ENCODE measurements at places on chromosomes 16 and 17. TPM values are rescaled to one million over a fixed set of nuclear protein-coding genes. Genes with fewer than 3 reads are reported as not detected.

- DNase-seq = no peak
Observed at GRCh38 chr16:66662445-66663194, 33.9 kb downstream of the CMTM4 start.

- DNase-seq = peak; percentile 86
Observed at GRCh38 chr16:2769675-2770056, 7.4 kb downstream of the ELOB start.

GRCh38 chr17:55121268-55121667, 143.5 kb upstream of the HLF start:
- no peak for DNase-seq

GRCh38 chr16:56995136-56995805, 5.9 kb downstream of the NLRC5 start:
- no peak for DNase-seq

DNA sequence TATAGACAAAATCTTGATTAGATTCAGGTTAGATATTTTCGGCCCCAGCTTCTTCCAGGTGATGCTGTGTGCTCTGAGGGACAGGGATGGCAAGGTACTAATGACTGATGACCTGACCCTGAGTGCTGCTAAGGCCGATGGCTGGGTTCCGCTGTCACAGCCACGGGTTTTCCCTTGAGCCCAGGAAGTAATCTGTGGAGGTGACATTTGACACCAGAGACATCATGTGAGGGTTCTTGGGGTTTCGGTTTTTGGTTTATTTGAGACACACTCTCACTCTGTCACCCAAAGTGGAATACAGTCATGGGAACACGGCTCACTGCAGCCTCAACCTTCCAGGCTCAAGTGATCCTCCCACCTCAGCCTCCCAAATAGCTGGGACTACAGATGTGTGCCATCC, 9.8 kb downstream of the OTOP3 start:
- DNase-seq = no peak

DNA sequence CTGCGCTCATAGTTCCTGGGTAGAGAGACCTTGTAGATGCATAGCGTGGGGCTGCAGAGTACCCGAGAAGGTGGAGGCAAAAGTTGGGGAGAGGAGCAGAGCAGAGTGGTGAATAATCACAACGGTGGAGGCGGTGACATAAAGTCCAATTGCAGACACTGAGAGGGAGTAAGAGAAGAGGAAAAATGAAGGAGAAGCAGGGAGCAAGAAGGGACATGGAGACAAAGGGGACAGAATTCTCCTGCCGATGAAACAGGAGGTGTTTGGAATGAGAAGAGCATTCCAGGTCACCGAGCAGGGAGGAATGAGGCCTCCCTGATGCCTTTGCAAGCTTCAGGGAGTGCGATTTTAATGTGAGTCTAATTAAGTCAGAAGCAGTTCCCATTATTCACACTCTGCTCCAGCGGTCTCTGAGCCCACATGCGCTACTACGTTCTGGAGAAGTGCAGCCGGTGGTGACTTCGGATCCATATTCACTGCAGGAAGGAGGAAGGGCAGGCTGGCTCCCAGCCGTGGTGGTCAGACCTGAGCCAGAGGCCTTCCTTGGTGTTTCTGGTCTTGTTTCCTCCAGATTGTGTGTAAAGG, 108.0 kb upstream of the DNAH9 start:
- DNase-seq = no peak

GRCh38 chr17:1830288-1830687, 483 bp downstream of the RPA1 start:
- no peak for DNase-seq

- DNase-seq = no peak
Observed at GRCh38 chr17:13746404-13746803, 144.7 kb upstream of the HS3ST3A1 start.

- peak; percentile 91 for DNase-seq
Observed at GRCh38 chr17:4541328-4542002, 13.7 kb downstream of the MYBBP1A start.

DNA sequence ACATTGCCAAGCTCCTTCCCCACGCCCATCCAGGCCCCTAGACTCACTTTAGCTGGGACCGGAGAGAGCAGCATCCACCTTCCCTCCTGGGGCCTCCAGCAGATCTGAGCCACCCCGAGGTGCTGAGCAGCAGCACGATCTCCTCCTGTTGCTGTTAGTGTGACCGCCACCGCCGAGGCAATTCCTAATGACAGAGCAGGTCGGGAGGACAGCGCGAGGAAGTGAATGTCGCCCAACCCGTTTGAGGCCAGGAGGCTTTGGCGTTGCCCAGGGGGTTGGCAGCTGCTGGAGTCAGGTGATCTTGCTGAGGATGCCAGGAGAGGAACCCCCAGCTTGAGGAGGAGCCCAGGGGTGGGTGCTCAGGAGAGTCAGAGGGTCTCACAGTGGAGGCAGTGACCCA, at the start of gene RNF222:
Gene RNF222 (minus strand): TSS at position 192 of the 400 bp plus-strand sequence. CDS start 4,366 bp downstream, outside the sequence.
- DNase-seq = no peak

DNA sequence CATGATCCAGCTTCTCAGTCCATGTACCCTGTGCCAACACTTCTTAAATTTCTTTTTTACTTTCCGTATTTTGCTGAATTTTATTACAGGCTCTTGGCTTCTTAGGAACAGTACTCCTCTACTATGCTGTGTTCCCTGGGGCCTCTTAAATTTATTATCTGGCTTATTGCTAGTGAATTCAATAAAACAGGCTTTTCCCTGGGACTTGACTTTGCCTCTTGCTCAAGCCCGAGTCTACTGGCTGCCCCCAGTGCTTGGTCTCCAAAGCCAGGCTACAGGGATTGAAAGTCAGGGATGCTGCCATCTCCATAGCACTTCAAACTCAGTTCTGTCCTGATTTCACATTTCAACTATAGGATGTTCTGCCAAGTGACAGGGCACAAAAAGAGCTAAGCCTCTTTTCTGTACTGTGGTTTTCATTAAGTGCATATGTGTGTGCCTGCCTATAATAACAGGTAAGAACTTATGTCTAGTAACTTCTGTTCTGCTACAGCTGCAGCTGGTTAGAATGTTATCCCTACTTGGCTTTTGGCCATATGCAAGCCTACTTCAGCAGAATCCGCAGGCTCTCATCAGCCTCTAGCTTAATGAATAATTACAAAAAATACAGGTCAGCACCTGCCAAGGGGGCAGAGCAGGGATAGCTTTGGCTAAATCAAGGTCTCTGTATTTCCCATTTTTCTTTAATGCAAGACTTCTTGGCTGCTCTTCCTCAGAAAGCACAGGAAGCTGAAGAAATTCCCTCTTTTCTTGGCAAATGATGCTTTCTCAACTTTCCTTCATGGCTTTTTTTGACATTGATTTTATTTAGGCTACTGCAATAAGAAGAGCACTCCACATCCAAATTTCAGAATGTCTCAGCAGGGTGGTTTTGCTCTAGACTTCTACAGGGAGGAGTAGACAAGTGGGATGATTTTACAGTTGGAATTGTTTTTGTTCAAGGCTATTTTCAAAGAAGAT, 8.2 kb downstream of the FAM20A start:
- no peak for DNase-seq

DNA sequence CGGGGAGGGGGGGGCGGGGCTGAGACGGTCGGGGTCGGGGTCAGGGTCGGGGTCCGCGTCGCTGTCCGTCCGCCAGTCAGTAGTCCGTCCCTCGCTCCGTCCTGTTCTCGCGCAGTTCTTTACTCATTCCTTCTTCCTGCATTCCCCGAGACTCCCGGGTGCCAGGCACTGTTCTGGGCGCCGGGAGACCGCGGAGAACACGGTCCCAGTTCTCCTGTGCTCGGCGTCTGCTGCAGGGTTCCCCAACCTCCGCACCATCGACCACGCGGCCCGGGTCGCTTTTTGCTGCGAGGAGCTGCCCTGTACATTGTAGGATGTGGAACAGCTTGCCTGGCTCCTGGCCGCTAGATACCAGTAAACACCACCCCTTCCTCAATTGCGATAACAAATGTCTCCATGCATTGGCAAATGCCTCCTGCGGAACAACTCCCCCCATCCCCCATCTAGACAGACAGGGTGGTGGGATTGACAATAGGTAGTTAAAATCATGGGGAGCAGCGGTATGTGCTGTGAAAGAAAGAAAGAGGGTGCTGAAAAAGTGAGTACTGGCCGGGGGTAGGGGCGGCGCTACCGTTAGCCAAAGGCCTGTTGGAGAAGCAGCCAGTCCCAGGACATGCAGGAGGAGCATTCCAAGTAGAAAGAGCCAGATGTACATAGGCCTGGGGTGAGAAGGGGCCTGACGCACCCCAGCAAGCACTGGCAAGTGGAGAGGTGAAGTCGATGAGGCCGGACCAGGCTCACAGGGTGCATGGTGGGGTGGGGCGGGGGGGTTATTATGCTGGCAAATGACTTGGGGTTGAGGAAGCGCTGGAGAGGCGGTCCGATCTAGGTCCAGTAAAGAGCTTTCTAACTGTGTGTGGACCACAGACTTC, 631 bp downstream of the TRAF7 start:
- DNase-seq = no peak

DNA sequence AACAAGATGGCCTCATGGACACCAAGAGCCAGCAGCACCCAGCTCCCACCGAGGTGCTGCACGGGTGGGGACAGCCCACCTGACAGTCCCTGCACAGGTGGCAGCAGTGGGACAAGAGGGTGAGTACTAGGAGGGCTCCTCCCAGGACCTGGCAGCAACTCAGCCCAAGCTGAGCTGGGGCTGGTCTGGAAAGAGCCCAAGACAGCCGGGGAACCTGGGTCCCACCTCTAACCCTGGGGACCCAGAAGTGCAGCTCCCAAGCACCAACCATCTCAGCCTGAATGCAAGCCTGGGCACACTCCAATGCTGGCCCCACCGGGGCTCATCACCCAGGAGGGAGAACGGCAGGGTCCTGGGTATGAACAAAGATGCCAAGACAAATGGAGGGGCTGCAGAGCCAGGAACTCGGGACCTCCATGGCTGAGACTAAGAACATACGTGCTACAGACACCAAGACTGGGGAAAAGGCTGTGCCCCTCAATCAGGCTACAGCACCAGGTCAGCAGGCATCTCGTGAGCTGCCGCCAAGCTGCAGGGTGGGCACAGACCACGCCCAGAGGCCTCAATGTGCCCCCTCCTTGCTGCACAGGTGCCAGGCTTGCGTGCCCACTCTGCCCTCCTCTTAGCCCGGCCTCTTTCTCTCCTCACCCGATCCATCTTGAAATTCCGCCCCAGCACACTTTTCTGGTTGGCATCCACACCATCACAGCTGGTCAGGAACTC, 37.5 kb upstream of the GSG1L start:
- peak; percentile 64 for DNase-seq

DNA sequence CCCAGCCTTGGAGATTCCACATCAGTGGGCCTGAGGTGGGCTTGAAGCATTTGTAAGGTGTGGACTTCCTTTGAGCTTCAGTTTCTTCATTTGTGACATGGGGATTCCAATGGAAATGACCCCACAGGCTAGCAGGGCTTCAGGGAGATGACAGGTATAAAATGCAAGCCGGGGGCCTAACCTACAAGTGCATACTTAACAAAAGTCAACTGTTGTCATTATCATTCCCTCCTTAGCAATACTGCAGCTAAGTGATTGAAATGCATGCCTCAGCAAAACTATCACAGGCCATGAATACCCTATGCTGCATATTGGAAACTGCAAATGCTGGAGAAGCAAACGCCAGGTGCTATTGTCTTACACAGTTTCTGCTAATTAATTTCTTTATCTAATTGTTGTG, 19.8 kb downstream of the CCL4 start:
- DNase-seq = no peak

DNA sequence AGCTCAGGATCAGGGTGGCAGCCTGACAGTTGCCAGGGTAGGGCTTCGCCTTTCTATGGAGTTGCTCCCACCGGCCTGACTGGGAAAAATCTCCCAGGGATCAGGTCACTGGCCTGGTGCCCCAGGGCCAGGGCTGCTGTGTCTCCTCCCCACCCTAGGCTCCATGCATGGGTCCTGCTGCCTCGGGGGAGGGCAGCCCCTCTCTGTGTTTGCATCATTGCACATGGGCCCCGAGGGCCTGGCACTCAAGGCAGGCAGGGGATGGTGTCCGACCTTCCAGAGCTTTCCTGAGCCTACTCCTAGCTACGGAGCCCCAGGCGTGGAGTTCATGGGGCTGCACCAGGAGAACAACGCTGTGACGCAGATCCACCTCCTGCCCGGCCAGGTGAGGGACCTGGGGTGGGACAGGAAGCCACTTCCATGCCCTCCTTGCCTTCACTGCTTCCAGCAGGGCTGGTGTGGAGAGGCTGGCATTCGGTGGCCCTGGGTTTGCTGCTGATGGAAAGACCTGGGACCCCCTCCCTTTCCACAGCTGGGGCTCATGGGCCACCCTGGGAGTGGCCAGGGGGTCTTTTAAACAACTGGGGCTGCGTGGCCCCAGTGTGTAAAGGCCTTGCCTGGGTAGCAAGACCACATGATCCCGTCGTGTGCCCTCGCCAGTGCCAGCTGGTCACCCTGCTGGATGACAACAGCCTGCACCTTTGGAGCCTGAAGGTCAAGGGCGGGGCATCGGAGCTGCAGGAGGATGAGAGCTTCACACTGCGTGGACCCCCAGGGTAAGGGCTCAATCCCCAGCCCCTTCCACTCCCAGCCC, 29.5 kb upstream of the MYO15B start:
- no peak for DNase-seq

DNA sequence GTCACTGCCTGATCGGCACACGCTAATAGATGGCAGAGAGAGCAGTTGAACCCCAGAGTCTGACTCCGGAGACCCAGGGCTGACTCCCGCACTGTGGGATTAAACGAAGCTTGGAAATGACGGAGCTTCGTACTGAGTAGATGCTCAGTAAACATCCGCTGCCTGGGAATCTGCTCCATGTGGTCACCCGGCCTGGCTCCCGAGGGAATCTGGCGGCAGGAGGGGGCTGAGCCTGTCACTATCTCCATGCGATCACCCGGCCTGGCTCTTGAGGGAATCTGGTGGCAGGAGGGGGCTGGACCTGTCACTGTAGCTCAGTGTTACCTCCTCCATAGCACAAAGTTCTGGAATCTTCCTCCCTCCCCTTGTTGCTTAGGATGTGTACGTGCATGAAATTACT, 139.7 kb upstream of the CIBAR2 start:
- no peak for DNase-seq

DNA sequence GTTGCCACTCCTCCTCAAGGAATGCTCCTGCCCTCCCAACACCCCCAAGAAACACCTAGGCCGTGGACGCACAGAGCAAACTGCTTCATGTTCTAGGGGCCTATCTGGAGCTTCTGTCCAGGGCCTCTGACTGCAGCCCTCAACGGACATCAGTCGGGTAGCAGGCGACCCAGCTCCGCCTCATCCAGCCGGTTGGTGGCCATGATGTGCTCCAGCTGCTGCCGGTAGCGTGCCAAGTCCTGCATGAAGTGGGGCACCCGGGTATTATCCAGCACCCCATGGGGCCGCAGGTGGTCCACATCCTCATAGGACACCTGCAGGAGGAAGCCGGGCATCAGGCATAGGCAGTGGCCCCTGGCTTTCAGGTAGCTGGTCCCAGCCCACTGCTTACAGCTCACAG, 6.3 kb downstream of the NOL3 start:
- DNase-seq = peak; percentile 90

GRCh38 chr16:1375298-1375640, 23.5 kb downstream of the GNPTG start:
- DNase-seq = no peak

- DNase-seq = peak; percentile 36
Observed at GRCh38 chr16:85822145-85822544, 22.6 kb downstream of the COX4I1 start.

- DNase-seq = no peak
Observed at GRCh38 chr17:15955793-15956541, 11.0 kb downstream of the ADORA2B start.

Gene OR2C1
- total RNA-seq = not detected

Gene PLA2G10
- total RNA-seq = not detected

Gene RDM1
- total RNA-seq = 0.35 TPM

Gene KRTAP4-4
- not detected for total RNA-seq

Gene PRSS33
- total RNA-seq = not detected

Gene JPT2
- 59.2 TPM for total RNA-seq

Gene SLC9A5
- total RNA-seq = 3.4 TPM

Gene GH2
- not detected for total RNA-seq

Gene CMTM2
- total RNA-seq = not detected

Data from chondrocyte (in vitro differentiated cells).